ENCODE measurements at places on chromosomes 12 and 14. TPM values are rescaled to one million over a fixed set of nuclear protein-coding genes. Genes with fewer than 3 reads are reported as not detected.

DNA sequence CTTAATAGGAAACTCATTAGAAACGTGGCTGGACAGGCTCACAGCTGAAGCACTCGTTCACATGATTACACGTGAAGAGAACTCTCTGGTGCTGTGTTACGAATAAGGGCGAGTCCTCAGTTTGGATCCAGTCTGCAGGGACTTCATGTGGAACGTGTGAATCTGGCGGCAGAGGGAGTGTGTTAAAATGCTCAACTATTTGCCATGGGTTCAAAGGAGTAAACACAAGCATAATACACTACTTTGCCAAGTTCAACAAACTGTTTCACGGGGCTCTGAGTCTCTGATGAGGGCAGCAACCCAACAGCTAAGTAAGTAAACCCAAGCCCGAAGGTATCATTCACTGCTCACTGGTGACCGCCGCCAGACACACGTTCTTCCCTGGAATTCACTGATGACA is 42.4 kb downstream of the NUAK1 start:
- DNase-seq = no peak

DNA sequence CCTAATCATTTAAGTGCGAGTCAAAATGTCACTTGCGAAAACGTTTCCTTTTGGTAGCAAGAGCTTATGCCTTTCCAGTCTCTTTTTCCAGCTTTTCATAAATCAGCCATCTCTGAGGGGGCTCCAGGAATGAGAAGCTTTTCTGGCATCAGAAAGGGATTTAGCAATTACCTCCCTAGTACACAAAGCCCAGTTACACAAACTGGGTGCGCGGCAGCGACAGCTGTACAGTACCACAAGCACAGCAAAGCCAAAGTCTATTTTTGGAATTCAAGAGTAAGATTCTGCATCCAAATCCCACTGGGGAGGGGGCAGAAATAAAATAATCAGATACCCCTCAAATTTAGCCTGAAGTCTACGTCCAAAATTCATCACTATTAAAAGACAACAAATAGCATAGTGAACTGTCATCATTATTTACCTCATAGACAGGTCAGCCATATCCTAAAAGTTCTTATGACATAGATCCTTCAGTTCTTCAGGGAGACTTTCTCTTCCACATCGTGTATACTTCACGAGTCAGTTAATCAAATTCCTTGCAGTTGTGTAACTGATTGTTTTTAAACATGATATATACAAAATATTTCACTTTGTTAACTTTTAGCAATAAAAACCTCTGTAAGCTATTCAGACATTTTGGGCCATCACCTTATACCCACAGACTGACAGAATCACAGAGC is 150.8 kb downstream of the TTC7B start:
- no peak for DNase-seq

GRCh38 chr12:114884575-114884974 is 200.6 kb upstream of the TBX3 start:
- no peak for DNase-seq

TMEM233 gene
- total RNA-seq = 0.73 TPM

DHRS7 gene
- total RNA-seq = 71.4 TPM

Measured in pulmonary artery endothelial cell (primary cell).